ENCODE measurements at places on chromosomes 1 and 21.

DNA sequence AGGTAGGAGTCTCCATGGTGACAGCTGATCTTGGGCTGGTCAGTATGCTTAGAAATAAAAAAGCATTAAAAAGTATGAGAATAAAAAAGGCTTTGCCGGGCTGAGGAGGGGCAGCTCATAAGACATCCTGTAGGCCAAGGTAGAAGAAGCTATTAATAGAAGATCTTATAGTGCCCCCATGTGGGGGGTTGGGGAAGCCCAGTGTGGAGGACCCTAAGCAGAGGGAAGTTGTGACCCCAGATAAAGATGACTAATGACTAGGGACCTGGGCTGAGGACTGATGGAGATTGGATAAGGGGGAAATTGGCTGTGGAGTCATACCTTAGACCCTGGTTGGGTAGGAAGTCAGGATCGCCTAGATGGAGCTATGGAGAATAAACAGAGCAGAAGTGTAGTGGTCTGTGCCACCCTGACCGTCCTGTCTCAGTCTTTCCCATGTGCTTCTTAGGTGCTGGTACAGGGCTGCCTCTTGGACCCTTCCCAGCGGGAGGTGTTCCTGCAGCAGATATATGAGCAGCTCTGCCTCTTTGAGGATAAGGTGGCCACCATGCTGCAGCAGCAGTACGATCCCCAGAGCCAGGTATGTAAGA, 25.0 kb downstream of the SZT2 start:
- DNase-seq: peak; percentile 89

DNA sequence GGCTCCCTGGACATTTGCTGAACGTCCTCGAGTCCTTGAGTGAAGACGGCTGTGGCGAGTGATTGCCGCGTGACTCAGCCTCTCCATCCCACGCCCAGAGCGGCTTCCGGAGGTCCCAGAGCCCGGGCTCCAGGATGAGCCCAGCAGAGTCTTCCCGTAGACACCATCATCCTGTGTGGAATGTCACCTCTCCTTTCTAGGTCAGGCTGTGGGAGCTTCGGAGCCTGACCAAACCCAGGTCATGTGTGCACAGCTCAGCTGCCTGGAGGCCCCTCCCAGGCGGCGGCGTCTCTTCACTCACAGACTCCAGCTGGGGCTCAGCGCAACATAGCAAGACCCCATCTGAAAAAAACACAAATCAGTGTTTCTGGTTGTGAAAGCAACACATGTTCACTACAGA, 38.2 kb downstream of the PRKCZ start:
- no peak for DNase-seq

GRCh38 chr1:32652244-32652962, 1.4 kb downstream of the RBBP4 start:
- no peak for DNase-seq

DNA sequence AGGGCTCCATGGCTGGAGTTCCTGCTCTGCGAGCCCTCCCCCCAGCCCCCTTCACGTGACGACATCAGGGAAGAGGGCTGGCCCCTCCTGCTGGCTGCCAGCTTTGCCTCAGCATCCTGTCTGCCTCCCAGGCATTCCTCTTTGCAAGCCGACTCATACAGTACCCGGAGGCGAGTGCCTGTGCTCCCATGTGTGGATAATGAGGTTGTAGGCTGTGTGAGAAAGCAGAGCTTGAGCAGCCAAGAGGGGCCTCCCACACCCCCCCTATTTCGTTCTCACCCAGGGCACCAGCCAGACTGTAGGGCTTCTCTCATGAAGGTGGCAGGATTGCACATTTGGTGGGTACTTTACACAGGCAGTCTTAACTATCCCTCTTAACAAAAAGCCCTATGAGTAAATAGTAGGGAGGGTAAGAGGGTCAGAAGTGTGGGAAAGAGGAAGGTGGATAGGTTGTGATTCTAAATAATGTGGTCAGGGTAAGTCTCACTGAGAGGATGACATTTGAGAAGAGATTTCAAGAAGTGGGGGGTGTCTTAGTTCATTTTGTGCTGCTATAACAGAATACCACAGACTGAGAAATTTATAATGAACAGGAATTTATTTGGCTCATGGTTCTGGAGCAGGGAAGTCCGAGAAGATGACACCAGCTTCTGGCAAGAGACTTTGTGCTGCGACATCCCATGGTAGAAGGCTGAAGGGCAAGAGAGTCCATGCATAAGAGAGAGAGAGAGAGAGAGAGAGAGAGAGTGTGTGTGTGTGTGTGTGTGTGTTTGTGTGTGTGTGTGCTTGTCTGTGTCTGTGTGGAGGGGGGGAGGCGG, 113.5 kb downstream of the OMA1 start:
- no peak for DNase-seq

GRCh38 chr21:39397646-39398385, 47.8 kb downstream of the LCA5L start:
- no peak for DNase-seq

DNA sequence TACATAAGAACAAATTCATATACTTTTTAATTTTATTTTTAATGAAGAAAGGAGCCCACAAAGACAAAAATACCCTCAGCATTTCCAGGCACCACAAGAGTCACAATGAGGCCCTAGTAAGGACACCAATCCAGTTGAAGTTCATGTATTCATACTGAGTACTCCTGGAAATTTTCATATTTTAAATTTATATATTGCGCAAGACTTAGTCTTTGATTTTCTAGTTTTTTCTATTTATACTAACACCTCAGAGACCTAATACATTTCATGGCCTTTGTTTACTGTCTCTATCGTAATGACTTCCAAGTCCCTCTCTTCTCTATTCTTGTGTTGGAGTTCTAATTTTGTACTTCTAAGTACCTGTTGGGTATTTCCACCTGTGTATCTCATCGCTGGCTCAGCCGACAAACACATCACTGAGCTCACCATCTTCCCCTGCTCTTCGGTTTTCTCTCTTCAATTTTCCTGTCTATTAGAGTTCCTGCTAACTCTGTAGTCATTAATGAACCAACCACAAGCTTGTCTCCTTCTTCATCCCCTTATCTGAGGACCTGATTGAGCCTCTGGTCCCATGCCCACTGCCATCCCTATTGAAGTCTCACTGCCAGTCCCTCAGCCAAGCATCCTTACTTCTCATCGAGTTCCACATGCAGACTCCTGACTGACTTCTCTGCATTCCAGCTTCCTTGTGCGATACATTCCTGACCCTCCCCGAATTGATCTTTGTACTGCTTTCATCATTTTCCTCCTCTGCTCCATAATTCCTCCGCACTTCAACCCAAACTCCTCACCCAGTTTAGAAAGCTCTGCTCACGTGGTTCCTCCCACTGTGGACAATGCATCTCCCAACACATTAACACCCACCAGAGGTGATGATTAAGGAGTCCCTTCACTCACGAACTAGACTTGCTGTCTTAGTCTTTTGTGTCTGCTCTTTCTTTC, 17.3 kb upstream of the IRF2BP2 start:
- DNase-seq: no peak

GRCh38 chr1:18282851-18283600, 175.4 kb downstream of the IGSF21 start:
- no peak for DNase-seq

GRCh38 chr1:87508247-87508787, 179.6 kb downstream of the LMO4 start:
- no peak for DNase-seq
